ENCODE measurements at places on chromosomes 6 and 20.

GRCh38 chr20:35731862-35732643, 10.0 kb downstream of the RBM39 start:
- no peak for DNase-seq

DNA sequence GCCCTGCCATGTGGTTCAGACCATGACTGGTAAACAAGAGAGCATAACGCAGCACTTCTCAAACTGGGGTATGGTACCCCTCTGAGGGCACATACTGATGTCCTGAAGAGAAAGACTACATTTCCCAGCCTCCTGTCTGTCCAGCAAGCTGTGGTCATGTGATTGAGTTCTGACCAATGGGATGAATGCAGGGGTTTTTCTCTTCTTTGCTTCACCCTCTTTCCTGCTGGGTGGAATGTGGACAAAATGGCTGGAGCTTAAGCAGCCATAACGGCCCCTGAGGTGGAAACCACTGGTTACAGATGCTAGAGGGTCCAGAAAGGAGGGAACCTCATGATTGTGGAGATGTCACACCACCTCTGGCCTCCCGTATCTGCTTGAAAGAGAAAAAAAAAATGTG, 19.4 kb upstream of the KCNB1 start:
- DNase-seq: no peak

DNA sequence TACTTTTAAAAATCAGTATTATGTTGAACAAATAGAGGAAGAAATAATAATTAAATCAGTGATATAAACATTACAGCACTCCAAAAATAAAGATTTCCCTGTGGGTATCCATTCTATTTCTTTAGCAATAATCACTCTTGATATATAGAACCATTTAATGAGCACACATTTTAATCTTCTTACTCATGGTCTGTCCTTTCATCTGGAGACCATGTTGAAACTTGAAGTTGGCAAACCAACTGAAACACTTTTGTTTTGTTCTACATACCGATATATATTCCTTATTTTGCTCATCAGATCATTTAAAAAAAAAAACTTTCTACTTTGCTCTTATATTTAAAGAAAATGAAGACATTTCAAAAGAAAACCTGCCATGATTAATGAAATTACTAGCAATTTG, 13.4 kb downstream of the C6orf58 start:
- no peak for DNase-seq

DNA sequence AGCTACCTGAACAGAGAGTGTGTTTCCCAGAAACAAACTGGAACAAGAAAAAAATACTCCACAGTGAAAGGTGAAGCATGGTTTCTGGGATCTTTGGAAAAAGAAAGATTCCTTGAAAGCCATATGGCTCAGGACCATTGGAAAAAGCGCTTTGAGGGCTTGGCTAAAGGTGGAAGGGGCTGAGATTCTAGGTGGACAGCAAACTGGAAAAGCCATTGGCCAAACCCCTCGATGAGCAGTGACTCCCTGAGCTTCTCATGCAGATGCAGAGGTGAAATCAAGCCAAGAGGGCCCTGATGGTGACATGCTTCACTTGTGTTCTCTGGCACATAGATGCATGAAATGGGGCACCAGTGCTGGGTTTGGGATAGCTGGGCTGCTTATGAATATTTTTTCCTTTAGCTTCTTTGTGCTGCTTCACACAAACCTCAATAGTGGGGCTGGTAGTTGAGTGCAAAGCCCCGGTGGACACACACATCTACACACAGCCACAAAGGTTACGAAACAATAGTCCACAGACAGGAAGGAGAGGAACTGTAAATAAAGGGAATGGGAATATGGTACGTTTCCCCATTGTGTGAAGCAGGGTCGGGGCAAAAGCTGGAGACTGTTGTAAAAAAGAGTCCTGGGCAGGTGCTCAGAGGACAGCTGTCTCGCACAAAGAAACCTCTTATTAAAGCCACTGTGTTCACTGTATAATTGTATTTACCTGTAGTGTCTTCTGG, 117.8 kb downstream of the FOXA2 start:
- DNase-seq: no peak

- no peak for DNase-seq
Measured at GRCh38 chr20:22862671-22863230, 172.4 kb upstream of the SSTR4 start.

GRCh38 chr20:34110745-34111641, 1.1 kb downstream of the EIF2S2 start:
- no peak for DNase-seq

DNA sequence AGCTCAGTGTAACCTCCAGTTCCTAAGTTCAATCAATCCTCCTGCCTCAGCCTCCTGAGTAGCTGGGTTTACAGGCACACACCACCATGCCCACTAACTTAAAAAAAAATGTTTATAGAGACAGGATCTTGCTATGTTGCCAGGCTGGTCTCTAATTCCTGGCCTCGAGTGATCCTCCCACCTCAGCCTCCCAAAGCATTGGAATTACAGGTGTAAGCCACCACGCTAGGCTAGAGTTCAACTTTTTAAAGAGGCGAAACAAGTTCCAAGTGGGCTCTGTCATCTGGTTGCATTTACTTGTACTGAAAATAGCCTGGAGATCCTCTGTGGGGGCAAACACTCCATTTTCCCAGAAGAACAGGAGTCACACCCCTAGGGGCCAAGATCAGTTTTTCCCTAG, 100.7 kb upstream of the RIPOR2 start:
- DNase-seq: no peak

DNA sequence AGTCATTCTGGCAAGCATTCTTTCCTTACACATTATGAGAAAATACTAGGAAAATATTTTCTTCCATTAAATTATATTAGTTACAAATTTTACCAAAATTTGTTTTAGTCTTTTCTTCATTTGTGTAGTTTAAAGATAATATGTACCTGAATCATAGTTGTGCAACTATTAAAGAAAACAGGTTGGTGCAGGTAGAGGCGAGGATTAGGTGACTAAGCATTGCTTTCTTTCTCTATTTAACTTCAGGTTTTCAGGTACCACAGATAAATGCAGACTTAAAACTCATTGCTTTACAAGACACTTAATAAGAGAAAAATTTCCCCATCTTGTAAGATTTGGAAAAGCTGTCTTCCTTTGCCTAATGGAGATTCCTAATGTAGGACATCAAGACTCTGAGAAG, 1175.5 kb upstream of the ADGRB3 start:
- no peak for DNase-seq

GRCh38 chr6:140078561-140079125, 704.2 kb upstream of the CITED2 start:
- no peak for DNase-seq

DNA sequence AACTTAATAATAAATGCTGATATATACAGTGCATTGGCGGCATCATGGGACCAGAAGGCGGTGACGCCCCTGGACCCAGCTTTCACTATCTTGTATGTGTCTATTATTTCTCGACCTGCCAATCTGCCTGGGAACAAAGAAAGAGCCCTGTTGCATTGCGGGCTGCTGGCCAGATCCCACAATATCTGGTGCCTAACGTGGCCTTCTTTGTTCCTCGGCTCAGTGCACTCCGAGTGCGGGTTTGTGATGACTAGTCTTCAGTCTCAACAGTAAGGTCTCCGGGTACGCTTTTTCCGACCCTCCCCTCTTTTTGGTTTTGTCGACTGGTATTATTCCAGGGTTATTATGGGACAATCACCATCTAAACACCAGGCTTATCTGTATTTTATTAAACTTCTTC, 291.5 kb downstream of the TBC1D32 start:
- no peak for DNase-seq

GRCh38 chr20:14313341-14314020, 23.9 kb downstream of the FLRT3 start:
- no peak for DNase-seq

DNA sequence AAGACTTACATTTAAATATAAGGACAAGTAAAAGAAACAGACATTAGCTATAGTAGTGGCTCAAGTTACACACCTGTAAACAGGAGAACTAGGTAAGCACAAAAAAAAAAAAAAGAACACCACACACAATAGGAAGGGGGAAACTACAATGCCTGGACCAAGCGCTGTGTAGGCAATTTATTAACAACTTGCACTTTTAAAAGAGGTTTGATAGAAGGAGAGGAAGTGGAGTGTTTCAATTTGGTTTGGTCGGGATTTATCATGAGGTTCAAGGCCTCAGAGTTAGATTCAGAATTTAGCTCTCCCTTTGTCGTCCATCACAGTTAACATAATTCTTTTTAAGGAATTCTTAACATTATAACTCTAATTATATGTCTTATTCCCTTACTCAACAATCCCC, 1.1 kb upstream of the USP49 start:
- no peak for DNase-seq

GRCh38 chr6:128932061-128932460, 49.1 kb downstream of the LAMA2 start:
- DNase-seq: no peak

DNA sequence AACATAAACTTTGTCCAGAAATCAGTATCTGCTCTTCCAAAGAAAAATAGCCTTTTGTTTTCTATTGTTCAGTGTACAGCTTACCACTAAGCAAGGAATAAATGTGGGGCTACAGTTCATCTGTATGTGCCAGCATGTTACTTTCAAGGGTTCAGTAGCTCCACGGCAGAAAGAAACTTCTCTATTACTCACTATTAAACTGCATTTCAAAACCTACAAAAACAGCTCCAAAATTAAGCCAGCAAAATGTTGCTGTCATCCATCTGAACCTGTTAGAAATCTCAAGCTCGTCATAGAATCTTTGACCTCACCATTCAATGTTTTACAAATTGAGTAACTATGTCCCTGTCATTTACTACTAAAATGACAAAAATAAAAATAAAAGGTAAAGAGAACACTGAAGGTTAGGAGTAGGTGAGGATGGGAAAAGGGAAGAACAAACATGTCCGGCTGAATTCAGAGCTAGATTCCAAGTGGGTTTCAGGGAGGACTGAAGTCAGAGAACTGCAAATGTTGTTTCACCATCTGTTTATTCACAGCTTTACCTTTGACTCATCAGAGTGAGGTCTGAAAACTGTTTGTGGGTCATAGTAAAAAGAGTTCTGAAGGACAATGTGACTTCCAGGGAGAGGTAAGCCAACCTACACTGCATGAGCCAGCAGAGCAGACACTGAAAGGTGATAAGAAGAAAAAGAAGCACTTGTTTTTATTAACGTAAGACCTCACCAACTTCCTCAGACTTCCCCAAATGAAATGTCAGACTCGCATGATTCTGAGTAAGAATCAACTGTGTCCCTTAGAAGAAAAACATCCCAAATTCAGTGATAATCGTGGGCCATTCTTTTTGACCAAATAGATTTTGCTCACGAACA, 62.0 kb downstream of the ATXN1 start:
- no peak for DNase-seq

- DNase-seq: no peak
Measured at GRCh38 chr6:111573131-111573883, 32.4 kb downstream of the TRAF3IP2 start.

GRCh38 chr6:70684794-70685493, 17.3 kb downstream of the SMAP1 start:
- no peak for DNase-seq

DNA sequence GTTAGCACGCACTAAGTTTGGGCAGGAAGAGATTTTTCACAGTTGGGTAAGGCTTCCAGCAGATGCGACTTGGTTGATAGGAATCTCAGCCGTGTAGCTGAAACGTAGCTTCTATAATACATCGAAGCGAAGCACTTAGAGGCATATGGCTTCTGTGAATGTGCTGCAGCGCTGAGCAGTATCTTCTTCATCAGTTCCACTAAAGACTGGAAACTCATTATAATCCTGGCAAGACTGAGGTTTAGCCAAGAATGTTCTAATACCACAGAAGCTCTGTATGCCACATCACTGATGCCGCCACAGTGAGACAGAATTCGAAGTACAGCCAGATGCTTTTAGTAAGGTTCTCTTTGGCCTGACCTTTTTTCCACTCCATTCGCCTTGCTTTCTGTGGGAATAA, 680.2 kb upstream of the AGPAT4 start:
- no peak for DNase-seq

DNA sequence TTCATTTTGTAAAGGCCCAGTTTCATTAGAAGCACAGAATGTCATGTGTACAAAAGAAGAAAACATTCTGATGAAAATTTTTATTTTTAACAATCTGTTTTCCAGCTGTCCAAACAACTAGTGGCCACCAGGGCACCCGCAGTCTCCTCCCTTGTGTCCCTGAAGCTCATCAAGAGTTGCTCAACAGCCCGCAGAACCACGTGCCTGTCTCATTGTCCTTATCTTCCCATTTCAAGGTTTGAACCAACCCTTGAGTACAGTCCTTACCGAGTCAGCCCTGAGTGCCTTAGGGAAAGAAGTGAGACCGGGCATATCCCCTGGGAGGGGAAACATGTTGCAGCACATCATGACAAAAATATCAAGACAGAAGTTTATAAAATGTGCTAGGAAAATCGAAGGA, 15.9 kb upstream of the ZNF133 start:
- no peak for DNase-seq

DNA sequence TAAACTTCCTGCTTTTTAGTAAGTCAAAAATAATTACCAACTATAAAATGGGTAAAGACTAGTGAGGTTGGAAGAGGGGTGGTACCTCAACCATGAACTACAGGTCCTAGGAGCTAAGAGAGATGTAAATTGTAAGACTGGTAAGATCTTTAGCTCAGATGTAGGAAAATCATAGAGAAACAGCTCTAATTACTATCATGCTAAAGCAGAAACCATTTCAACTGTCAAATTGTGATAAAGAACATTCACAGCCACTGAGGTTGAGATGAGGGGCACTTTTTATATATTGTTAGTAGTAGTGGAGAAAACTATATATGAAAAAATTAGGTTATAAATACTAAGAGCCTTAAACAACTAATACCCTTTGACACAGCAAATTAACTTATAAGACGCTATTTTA, 20.0 kb downstream of the CDK19 start:
- no peak for DNase-seq

GRCh38 chr6:100573166-100573565, 108.4 kb upstream of the SIM1 start:
- DNase-seq: no peak

- no peak for DNase-seq
Measured at GRCh38 chr6:73452107-73452461, at the start of gene CGAS. Gene CGAS (minus strand): TSS chr6:73452297. CDS start chr6:73452181, 116 bp downstream.

DNA sequence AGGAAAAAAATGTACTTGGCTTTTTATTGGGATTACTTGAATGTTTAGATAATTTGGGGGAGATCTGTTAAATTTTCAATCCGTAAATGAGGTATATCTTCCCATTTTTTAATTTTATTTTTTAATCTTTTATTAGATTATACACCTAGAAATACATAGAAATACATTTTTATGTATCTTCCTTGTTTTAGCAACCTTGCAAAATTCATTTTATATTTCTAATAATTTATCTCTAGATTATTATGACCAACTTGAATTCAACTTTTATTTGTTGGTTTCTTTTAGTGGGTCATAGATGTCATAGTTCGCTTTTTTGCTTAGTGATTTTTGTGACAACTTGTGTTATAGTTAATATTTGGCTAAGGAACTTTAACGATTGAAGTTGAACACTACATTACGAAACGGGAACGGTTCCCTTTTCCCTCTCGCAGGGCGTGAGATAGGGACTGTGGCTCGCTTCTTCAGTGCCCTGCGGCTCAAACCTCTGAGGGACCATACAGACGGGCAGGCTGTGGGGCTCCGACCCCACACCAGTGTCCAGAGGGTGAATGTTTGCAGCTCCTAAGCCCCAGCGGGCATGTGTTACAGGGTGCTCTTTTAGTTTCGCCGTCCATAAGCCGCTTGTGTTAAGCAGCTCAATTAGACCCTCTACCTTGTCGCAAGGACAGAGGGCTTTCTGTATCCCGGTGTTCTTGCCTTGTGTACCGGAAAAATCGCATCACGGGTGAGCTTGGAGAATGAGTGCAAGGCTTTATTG, 53.8 kb downstream of the PRND start:
- DNase-seq: no peak

- DNase-seq: no peak
Measured at GRCh38 chr6:47132724-47133123, 90.6 kb upstream of the ADGRF1 start.
